ENCODE measurements at places on chromosomes 7 and 10.

GRCh38 chr7:11985376-11985775 lies 153.4 kb upstream of the THSD7A start:
- DNase-seq: no peak

DNA sequence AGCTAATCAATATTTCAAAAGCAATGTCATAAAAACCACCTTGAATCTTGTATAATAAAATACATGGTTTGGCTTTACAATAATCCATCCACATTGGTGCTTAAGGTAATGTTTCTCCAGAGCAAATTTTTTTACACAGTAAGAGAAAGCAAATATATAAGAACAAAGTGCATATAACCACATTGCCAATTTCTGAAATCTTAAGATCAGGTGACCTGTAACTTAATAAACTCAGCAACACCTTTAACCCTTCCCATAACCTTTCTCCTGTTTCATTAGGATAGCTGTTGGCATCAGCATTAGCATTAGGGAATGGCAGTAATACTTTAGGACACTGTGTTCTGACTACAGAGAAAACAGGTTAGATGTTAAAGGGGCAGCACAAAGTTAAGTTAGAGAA lies 155.9 kb upstream of the SEMA3D start:
- DNase-seq: no peak

DNA sequence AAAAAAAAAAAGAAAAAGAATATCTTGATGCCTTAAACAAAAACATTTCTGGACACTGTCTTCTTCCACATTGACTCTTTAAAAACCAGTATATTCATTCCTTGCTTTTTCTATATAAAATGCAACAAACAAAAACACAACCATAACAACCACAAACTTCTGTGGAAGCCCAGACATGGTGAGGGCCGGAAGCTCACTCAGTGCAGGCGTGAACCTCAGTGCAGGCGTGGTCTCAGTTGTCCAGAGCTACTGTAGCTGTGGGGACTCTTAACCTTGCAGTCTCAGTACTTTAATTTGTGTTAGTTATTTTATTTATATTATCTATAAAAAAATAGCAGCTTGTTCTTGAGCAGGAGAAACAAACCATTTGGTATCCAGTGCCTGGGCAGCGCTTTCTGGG lies 131.8 kb downstream of the DOCK1 start:
- no peak for DNase-seq

GRCh38 chr7:137753067-137753466 lies 93.7 kb downstream of the DGKI start:
- no peak for DNase-seq

DNA sequence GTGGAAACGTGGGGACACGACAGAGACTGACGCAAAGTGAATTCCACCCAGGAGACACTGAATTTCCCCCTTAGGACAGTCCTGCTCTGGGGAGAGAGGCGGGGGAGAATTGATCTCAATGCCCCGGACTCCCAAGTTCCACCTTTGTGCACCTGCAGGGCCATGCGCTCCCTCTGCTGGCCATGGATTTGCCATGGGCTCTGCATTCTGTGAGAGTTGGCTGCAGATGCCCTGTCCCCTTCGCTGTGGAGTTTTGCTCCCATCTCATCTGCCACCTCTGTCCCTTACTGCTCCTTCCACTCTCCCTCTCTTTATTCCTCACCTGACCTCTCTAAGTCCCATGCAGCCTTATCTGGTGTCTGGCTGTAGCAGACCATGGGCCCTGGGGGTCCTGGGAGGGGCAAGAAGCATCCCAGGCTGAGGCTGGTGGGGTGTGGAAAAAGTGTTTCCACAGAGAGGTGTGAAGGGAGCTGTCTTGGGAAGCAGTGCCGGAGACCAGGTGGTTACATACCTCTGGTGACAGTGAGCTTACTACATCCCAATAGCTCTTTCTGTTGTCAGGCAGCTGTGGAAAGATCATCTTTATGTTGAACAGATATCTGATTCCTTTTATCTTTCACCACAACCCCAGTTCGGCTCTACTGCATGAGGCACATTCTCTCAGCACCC lies 14.3 kb downstream of the GHRHR start:
- DNase-seq: no peak

- no peak for DNase-seq
Observed at GRCh38 chr7:108002726-108003598, at the start of gene LAMB1. Gene LAMB1, minus strand, starts transcription at chr7:108003161. Its CDS starts 276 bp downstream, at chr7:108002885.

GRCh38 chr7:51472873-51473272 lies 156.3 kb upstream of the COBL start:
- no peak for DNase-seq

GRCh38 chr10:47361293-47361692 lies 13.1 kb downstream of the RBP3 start:
- DNase-seq: no peak

GRCh38 chr7:66167773-66168387 lies 37.3 kb upstream of the TPST1 start:
- no peak for DNase-seq

GRCh38 chr7:122833888-122834570 lies 52.2 kb downstream of the CADPS2 start:
- no peak for DNase-seq

GRCh38 chr10:69673521-69673920 lies 43.5 kb downstream of the FAM241B start:
- no peak for DNase-seq

GRCh38 chr7:124364283-124364682 lies 331.4 kb upstream of the TMEM229A start:
- no peak for DNase-seq

GRCh38 chr7:24987331-24987842 lies 7.4 kb upstream of the OSBPL3 start:
- no peak for DNase-seq

DNA sequence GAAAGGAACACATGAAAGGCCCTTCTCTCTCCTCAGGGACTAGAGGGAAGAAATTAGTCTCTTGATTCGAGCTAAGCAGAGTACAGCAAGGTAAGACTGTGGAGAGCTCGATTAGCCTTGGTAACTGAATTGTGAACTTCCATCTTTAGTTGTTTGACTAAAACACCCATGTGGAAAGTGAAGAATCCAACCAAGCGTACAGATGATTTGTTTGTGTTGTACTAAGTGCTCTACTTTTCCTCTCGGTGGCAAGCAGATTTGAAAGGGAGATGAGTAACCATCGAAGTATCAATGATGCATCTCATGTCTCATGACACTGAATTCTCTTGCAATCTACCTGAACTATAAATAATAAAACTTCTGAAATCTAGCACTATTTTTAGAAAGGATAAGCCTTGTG lies 80.7 kb downstream of the FZD1 start:
- DNase-seq: no peak

- DNase-seq: no peak
Observed at GRCh38 chr7:156162451-156162850, 350.2 kb upstream of the SHH start.

- no peak for DNase-seq
Observed at GRCh38 chr10:102616066-102616770, 28.1 kb upstream of the TRIM8 start.

GRCh38 chr7:46752881-46753366 lies 829.0 kb downstream of the TNS3 start:
- DNase-seq: no peak

DNA sequence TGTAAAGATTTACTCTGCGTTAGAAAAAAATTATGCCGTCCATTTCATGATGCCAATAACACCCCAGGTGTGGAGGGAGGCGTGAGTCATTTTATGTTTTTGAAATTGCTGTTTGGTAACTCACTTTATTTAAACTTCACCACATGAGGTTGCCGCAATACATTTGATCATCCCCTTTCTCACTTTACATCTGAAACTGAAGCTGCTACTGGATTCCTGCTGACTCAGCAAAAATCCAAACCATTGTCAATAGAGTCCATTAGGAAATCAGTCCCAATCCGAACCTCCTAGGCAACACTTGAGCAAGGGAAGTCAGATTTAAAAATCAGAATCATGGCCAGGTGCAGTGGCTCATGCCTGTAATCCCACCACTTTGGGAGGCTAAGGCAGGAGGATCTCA lies 136.6 kb upstream of the SVIL start:
- no peak for DNase-seq

- no peak for DNase-seq
Observed at GRCh38 chr7:70338015-70338414, 739.7 kb downstream of the AUTS2 start.

DNA sequence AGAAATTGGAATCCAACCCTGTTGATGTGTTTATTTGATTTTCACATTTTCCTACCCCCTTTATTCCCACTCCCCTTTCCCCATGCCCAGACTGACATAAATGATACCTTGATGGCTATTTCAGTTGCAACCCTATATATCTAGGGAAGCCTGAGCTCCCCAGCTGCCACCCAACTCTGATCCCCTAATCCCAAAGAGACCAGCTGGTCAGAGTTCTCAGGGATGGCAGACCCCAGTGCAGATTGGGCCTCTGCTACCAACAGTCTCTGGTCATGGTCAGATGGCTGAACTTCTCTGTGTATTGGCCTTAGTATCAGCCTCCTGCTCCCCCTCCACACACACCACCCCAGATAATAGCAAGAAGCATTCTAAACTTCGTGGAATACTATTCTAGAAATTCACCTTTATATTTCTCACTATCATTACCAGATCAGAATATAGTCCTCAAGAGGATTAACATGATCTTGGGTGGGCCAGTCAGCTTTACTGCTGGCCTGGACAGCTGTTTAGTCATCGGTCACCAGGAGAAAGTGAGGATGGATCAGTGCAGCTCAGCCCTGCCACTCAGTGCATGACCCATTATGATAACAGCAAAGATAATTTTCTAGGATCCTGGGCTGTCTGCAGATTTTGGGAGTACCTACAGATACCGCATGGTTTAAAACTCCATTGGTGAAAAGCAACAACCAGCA lies 24.5 kb upstream of the BTRC start:
- DNase-seq: no peak

DNA sequence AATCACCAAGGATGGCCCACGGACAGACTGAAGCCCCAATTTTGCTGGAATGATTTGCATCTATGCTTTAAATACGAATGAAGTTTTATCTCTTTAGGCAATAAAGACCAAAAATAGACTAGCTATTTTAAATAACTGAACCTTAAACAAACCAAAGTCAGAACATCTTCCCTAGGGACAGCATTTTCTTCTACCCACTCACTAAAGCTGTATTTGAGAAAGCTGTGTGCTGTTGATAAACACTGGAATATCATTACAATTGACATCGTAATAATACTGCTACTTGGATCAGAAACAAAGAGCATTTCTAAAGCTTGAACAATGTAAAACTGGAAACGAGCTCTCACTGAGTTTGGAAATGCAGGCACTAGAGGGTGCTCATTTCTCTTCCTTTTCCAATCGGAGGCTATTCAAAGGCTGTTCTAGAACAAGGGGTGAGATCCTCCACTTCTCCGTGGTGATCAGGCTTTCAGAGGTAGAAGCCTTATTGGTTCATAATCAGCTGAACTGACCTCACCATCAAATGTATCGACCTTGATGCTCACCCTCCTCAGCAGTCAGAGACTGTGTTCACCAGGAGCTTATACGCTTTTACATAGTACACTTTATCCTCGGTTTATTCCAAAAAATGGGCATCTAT lies 225.3 kb upstream of the PRSS1 start:
- no peak for DNase-seq

- DNase-seq: no peak
Observed at GRCh38 chr7:15475808-15476530, 85.8 kb downstream of the AGMO start.
